ENCODE measurements at places on chromosomes 12 and 14.

GRCh38 chr12:10235761-10236631 is 23.3 kb downstream of the GABARAPL1 start:
- no peak for DNase-seq

- DNase-seq, result no peak
Observed at GRCh38 chr12:4985820-4986219, 57.9 kb upstream of the KCNA5 start.

DNA sequence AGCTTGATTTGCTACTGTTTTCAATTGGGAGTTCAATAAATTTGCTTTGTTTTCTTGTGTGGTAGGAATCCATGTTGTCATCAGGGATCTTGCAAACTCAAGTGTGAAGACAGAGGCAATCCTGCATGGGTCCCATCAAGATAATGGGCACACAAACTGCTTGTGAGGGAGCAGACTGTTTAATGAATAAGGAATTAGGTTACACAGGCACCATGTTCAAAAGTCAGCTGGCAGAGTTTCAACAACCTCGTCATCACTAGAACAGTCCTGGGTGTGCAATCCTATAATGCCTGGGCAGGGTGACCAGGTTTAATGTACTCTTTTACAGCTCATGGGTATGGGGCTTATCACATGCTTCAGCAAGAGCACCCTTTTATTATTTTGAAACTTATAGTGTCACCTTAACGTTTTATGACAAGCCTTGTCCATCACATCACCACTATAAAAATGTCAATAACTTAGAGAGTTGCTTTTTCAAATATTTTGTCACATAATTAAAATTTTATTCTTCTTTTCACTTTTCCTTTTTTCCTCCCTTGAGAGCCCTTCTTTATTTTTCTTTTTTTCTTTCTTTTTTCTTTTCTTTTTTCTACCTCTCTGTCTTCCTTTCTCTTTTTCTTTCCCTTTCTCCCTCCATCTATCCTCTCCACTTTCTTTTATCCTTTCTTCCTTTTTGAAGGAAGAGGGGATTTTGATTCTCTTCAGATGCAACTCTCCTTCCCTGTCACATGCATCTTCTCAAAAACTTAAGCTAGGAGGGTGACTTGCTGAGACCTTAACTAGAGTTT is 252.2 kb upstream of the ATP2B1 start:
- DNase-seq, result no peak

- DNase-seq, result no peak
Observed at GRCh38 chr12:66160704-66161103, 9.1 kb downstream of the TMBIM4 start.

GRCh38 chr12:42498549-42499247 is 90.8 kb downstream of the PRICKLE1 start:
- DNase-seq, result no peak

GRCh38 chr12:42732908-42733411 is 143.4 kb upstream of the PRICKLE1 start:
- no peak for DNase-seq

- DNase-seq, result no peak
Observed at GRCh38 chr12:1611803-1612572, 17.0 kb upstream of the WNT5B start.

- no peak for DNase-seq
Observed at GRCh38 chr14:106670011-106670410, 1143.6 kb downstream of the TMEM121 start.

DNA sequence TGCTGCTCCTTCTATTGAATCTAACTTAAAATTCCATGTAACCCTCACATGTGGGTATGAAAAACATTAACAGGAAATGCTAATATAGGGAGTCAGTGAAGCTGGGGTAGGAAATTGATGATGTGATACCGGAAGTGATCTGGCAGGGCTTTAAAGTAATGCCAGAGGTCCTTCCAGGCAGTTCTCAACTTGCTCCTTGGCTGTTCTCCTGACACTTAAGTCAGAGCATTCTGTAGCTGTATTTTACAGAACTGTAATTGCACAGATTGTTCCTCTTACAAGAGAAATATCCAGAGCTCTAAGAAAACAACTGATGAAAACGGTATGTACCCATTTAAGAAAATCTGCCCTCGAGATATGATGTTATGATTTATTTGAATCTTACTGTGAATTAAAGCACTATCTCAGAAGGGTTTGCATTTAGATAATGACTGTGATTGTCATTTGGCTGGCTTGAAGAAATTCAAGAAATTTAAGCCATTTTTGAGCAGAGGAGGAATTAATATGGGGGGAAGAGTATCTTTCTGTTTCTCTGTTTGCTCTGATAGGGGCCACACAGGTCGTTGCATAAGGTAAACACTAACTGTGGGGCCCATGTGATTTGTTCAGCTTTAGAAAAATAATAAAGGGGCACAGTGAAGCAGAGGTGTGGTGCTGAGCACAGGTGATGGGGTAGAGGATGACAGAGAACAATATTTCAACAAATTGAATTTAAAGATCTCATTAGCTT is 88.4 kb downstream of the BBS10 start:
- DNase-seq, result no peak

DNA sequence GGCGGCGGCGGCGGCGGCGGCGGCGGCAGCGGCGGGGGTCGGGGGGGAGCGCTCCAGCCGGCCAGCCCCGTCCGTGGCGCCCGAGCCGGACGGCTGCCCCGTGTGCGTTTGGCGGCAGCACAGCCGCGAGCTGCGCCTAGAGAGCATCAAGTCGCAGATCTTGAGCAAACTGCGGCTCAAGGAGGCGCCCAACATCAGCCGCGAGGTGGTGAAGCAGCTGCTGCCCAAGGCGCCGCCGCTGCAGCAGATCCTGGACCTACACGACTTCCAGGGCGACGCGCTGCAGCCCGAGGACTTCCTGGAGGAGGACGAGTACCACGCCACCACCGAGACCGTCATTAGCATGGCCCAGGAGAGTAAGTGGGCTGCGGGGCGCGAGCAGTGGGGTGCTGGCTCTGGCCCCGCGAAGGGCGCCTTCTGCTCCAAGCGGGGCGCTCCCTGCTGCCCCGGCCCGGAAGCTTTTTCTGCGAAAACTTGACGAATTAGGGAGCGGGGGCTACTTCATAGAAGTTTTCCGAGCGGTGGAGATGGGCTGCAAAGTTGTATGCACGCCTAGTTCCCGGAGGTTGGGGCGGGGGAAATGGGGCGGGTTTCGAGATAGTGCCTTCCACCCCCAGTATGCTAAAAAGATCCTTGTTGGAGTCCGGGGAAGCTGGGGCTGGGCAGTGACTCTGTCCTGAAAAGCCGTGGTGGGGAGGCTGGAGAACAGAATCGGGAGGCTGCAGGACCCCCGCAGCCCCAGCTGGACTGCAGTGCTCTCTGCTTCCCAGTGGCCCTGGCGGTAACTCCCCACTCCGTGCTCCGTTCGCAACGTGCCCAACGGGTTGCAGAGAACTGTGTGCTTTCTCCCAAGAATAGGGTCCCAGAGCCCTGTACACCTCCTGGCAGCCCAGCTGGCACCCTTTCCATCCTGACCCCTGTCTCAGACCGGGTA is 751 bp downstream of the GDF11 start:
- DNase-seq, result no peak

GRCh38 chr14:81206115-81206514 is 14.6 kb downstream of the GTF2A1 start:
- DNase-seq, result no peak

- DNase-seq, result no peak
Observed at GRCh38 chr14:92645841-92646478, 102.5 kb downstream of the LGMN start.

DNA sequence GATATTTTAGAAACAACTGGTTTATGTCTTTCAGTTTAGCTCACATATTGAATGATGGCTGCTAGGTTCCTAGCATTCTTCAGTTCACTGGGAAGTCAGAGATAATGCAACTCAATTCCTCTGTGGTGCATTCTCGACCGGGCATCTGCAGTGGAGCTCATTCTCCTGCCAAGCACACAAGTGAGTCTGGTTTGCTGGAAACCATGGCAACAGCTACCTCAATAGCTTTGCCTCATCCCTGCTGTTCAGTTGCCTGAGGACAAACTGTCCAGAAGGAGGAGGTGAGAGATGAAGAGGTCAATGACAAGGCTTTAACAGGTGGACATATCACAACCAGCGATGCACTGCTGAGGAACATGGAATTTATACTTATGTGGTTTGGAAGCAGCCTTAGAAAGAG is 816.9 kb downstream of the AACS start:
- no peak for DNase-seq

DNA sequence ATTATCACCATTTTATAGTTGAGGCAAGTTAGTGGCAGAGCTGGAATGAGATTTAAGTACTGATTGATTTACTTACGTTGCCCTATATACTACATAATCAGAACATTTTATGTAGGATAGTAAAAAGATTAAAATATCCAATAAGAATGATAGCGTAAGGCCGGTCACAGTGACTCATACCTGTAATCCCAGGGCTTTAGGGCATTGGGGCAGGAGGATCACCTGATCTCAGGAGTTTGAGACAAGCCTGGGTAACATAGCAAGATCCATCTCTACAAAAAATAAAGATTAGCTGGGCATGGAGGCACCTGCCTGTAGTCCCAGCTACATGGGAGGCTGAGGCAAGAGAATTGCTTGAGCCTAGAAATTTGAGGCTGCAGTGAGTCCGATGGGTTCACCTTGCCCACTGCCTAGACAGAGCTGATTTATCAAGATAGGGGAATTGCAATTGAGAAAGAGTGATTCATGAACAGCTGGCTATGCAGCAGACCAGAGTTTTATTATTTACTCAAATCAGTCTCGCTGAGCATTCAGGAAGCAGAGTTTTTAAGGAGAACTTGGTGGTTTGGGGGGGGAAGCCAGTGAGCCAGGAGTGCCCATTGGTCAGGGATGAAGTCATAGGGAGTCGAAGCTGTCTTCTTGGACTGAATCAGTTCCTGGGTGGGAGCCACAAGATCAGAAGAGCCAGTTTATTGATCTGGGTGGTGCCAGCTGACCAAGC is 24.7 kb upstream of the SGPP1 start:
- no peak for DNase-seq

DNA sequence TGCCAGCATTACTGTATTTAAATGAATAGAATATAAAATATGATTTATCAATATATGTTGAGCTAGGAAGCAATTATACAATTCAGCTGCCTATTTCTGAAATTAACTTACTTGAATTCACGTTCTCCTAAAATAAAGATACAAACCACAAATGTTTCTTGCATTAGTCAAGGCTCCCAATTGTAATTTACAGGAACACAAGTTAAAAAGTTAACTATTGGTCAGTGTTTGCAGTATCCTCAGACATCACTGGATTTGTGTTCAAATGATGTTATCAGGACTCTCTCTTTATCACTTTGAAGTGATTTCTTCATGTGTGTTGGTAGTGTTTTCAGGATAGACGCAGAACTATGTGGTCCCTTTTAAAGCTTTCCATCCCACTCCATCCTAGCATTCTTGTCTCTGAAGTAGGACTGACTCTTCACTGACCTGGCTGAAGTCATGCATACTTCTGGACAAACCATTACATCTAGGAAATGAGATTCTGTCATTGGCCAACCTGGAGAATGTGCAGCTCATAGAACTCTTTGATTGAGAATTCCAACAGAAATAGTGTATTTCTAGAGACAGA is 156.1 kb downstream of the KICS2 start:
- DNase-seq, result no peak

DNA sequence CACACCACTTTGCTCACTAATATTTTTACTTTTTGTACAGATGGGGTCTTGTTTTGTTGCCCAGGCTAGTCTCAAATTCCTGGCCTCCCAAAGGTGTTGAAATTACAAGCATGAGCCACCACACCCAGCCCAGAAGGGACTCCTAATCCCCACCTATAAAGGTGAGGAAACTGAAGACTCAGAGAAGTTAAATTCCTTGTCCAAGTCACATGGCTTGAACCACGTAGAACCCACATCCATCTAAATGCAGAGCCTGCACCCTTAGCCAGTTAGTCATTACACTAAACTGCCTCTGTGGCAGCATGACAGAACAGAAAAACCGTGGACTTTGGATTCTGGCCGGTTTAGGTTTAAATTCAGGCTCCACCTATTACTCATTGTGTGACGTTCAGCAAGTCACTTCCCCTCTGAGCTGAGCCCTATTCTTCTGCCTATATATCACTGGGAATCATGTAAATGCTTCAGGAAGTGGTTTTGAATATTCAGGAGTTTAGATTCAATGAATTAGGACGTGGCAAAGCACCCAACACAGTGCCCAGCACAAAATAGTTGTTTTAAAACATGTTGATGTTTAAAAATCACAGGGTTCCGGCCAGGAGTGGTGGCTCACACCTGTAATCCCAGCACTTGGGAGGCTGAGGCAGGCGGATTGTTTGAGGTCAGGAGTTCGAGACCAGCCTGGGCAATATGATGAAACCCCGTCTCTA is 3.0 kb upstream of the CORO1C start:
- DNase-seq, result no peak

All from NCI-H1436 treated with DMSO at 0.1 percent for 48 hours (cell line).